ENCODE measurements at places on chromosomes 1 and 21. TPM values are rescaled to one million over a fixed set of nuclear protein-coding genes. Genes with fewer than 3 reads are reported as not detected.

- peak; percentile 26 for DNase-seq
Observed at GRCh38 chr1:154840269-154841176, 29.6 kb downstream of the KCNN3 start.

GRCh38 chr21:37783016-37783415 is 133.2 kb downstream of the KCNJ6 start:
- peak; percentile 35 for DNase-seq

DNA sequence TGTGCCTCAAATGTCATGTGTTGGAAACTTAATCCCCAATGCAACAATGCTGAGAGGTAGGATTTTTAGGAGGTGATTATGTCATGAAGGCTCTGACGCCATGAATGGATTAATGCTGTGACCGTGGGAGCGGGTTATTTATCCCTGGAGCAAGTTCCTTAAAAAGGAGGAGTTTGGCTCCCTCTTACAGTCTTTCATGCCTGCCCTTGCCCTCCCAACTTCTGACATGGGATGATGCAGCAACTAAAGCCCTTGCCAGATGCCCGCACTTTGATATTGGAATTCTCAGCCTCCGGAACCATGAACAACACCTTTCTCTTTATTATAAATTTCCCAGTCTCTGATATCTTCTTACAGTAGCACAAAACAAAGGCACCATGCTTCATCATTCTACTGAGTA is 685.3 kb upstream of the CHRM3 start:
- DNase-seq: no peak

GRCh38 chr1:46522184-46522968 is 29.1 kb downstream of the KNCN start:
- DNase-seq: peak; percentile 45

DNA sequence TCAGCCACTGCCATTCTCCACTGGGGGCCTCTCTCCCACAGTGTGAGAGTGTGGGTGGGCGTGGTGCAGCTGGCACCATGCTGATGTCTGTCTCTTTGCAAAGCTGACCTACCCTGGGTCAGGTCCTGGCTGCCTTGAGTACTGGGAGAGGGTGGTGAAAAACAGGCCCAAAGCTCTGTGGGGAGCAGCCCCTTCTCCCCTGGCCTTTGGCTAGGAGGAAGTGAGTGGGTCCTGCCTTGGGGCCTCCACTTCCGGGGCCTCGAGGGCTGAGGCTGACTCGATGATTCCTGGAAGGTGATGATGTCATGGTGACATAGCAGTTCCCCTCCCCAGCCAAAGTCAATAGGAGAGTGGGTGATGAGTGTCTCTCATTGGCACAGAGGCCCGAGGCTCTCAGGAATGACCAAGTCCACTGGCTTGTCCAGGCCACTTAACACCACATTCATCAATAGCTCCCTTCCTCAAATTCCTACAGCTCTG is 53.0 kb downstream of the IER5 start:
- DNase-seq: peak; percentile 95

- DNase-seq: no peak
Observed at GRCh38 chr1:4736254-4736653, 81.8 kb downstream of the AJAP1 start.

DNA sequence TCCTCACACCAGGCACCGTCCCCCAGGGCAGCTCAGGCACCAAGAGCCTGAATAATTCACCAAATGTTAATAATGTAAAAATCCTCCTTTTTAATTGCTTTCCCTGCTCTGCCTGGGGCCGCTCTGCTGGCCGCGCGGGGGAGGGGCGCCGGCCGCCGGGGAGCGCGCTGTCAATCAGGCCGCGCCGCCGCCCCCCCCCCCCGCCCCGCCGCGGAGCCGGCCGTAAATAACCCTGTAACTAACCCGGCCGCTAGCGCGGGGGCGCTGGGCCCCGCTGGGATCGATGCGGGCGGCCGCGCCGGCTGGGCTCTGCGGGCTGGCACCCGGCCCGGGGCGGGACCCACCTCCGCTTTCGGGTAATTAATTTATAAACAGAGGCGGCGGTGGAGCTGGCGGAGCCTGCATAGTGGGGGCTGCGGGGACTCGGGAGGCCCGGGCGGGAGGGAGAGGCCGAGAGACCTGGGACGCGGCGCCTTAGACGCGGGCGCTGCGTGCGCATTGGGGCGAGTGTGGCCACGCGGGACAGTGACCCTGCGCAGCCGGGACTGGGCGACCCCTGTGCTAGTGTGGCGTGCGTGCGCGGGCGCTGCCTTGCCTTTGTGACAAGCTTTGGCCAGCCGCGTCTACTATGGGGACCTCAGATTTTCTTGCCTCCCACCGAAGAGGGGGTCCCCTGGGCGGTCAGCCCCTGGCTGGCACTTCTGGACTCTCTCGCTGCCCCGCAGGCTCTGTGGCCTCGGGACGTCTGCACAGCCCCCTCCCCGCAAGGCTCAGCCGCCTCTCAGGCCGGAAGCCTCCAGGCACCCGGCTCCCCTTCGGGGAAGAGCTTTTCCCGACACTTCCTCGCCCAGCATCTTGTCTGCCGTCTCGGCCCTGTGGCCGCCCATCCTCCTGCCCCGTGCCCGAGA is 16.6 kb downstream of the SAMD11 start:
- peak; percentile 62 for DNase-seq

DNA sequence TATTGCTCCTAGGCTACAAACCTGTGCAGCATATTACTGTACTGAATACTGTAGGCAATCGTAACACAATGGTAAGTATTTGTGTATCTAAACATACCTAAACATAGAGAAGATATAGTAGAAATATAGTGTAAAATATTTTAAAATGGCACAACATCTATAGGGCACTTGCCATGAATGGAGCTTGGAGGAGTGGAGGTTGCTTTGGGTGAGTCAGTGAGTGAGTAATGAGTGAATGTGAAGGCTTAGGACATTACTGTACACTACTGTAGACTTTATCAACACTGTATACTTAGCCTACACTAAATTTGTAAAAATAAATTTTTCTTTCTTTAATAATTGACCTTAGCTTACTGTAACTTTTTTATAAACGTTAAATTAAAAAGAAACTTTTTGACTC is 7.9 kb downstream of the LEFTY2 start:
- DNase-seq: peak; percentile 85

DNA sequence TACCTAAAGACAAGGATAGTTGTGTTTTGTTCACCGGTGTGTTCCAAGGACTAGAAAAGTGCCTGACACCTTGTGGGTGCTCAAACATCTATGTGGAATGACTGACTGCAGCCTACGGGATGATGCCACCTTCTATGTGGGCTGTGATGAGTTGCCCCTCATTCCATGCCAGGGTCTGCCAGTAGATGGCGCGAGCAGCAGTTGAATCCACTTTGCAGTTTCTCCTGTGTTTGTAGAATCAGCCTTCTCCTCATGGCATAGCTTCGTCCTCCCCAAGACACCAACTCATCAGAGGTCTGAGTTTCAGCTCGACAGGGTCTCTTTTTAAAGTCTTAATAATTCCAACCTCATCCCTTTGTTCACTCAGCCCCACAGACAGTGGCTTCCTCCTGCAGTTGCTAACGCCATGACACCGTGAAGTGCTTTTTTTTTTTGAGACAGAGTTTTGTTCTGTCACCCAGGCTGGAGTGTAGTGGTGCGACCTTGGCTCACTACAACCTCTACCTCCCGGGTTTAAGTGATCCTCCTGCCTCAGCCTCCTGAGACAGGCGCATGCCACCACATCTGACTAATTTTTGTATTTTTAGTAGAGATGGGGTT is 133.7 kb downstream of the CAPN8 start:
- DNase-seq: peak; percentile 19

DNA sequence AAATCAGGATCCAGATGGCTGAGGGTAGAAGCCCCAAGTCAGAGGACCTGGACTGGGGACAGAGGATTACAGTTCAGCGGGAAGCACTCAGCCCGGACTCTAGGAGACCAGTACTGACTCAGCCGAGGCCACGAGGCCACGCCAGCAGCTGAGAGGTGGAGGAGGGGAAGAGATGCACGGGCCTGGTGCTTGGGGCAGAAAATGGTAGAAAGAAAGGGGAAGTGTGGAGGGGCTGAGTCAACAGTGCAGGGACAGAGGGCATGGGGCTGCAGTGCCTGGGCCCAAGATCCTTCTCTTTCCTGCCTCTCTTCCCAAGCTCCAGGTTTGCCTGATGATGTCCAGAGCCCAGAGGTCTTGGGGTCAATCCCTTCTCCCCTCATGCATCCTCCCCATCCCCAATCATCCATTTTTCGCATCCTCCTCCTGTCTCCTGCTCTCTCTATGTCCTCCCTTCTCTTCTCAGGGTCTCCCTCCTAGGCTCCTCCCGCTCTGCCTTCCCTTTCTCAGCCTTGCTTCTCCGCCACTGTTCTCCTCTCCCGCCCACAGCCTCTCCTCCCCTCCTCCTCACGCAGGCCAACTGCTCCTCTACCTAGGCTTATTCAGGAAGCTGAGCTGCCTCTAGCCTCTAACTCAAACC is 7.7 kb downstream of the ARHGEF2 start:
- peak; percentile 88 for DNase-seq

DNA sequence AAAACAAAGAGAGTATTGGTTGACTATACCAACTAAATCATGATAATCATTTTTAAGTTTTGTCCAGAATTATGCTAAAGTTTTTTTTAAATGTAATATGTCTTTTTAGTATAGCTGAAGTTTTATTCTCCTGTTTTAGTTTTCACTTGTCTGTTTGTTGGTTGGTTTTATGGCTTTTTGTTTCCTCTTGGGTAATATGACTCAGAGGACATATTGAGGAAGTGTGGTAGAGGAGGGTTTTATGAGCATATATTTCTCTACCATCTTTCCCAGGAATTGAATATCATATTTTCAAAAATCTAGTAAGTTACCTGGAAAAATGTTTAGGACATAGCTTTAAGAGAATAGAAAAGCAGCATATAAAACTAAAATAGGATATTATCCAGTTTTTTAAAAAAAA is 68.6 kb upstream of the MCOLN3 start:
- DNase-seq: no peak

DNA sequence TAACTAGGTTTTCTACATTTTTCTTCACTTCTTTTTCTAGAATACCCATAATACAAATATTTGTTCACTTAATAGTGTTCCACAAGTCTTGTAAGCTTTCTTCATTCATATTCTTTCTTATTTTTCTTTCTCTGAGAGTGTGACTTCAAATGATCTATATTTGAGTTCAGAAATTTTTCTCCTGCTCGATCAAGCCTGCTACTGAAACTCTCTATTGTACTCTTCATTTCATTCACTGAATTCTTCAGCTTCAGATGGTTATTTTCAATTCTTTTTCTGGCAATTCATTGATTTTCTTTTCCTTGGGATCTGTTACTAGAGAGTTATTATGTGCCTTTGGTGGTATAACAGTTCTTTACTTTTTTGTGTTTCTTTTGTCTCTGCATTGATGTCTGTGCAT is 82.5 kb upstream of the CAMK1G start:
- DNase-seq: no peak

DNA sequence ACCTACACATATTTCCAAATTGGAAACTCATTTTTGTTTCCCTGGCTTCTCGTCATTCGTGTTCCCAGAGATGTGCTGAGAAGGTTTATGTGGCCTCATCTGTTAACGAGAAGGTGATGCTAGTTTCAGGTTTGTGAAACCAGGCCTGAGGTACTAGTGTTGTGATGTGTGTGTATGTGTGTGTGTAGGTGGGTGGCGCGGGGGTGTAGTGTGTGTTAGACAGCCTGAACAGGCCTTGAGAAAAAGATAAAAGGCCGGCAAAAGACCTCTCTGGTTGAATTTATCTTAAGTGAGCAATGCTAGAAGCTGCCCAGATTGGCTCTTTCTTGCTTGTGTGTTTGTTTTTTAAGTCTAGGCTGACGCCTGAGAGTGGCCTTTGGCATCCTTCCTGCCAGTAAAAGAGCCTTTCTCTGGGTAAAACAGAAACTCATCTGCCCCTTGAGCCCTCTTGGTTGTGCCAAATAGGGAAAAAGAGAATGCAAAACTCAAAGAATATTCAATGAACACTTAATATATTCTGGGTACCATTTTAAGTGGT is 65.8 kb upstream of the HSD17B7 start:
- DNase-seq: no peak

GRCh38 chr1:117658676-117659075 is 52.8 kb downstream of the TENT5C start:
- no peak for DNase-seq

DNA sequence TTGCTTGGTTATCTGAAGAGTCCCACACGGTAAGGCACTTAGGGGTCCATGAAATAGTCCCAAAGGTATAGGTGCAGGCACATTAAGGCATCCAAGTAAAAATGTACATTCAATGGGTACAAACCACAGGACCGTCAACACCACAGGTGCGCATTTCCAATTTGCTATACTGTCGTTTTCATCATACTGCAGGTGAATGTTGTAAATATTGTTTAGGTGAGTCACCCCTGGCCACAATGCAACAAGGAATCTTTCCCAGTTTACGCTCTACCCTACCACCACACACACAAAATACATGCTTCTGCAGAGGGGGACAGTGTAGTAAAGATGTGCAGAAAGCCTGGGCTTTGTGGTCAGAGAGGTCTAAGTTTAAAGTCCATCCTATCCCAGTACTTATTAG is 13.7 kb downstream of the CADM3 start:
- no peak for DNase-seq

GRCh38 chr1:4854367-4854766 is 200.0 kb downstream of the AJAP1 start:
- DNase-seq: no peak

DNA sequence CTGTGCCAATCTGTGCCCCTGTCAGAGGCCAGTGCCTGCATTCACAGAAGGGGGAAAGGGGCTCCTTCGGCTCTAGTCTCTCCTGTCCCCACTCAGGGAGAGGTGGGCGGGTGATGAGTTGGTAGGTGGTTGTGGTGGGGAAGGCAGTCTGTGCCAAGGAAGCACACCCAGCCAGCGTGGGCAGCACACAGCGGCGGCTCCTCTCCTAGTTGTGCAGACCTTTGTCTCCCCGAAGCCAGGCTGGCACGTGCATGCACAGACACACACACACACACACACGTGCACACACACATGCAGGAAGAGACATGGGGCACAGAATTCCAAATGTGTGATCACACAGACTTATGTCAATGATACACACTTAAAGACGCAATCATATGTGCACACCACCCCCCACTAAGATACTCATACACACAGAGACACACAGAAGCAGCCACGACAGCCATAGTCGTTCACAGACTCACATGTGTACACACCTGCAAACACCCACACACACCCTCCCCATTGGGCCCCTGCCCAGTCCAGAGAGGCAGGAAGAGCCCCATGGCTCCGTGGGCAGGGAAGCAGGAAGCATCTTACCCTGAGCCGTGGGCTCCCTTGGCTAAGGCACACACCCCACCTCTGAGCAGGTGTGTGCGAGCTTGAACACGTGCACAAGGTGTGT is 16.4 kb downstream of the RIMS3 start:
- no peak for DNase-seq

DNA sequence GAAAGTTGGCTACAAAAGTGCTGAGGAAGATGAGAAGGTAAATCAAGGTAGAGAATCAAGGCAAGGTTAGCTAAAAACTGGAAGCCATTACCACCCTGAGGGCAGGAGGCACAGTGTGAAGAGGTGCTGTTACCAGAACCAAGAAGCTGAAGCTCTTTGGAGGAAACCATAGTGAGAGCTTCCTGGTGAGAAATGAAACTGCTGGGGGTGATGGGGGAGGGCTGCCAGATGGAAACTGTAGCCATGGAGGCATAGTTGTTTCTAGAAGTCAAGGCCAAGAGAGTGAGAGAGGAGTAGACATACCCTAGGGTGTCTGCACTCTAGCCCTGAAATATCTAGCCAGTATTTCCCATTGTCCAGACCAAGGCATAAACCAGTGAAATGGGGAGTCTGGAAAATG is 28.7 kb downstream of the IFI44 start:
- no peak for DNase-seq

The USF1 gene
- total RNA-seq: 62.2 TPM

The SPRR2B gene
- not detected for total RNA-seq

The SAMD11 gene
- 5.9 TPM for total RNA-seq

The HSD3B1 gene
- not detected for total RNA-seq

The UTS2 gene
- total RNA-seq: not detected

The SHISA4 gene
- 10.0 TPM for total RNA-seq

The TMEM200B gene
- 4.8 TPM for total RNA-seq

The CFH gene
- total RNA-seq: 12.8 TPM

The SLC22A15 gene
- under 0.01 TPM for total RNA-seq

All from IMR-90 (cell line).